ENCODE measurements at places on chromosomes 13 and 19.

GRCh38 chr19:40228346-40228745, 1.9 kb upstream of the CCNP start:
- no peak for DNase-seq

DNA sequence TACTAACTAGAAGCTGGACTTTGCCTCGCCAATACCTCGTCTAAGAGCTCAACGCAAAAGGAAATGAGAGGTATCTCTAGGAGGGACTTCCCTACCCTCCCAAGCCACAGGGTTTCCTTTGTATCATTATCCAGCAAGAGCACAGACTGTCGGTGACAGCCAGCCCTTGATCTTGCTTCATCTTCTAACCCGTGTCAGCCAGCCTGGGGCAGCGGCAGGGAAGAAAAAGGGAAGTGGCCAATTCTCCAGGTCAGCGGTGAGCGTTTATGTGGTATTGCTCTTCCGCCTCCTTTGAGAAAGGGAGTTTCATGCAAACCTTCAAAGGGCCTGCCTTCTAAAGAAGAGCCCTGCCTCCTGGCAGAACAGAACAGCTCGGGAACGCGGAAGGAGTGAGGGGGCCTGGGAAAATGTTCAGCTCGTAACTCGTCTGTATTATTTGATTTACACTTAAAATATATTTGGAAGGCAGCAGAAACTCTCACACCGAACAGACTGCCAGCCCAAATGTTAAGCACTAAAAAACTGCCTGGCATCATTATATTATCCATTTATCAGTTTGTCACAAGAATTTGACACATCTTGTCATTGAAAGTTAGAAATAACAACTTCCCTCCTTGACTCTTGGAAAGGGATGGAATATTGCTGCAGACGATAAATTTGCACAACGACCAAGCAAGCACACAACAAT, 41.8 kb downstream of the EFNB2 start:
- no peak for DNase-seq

DNA sequence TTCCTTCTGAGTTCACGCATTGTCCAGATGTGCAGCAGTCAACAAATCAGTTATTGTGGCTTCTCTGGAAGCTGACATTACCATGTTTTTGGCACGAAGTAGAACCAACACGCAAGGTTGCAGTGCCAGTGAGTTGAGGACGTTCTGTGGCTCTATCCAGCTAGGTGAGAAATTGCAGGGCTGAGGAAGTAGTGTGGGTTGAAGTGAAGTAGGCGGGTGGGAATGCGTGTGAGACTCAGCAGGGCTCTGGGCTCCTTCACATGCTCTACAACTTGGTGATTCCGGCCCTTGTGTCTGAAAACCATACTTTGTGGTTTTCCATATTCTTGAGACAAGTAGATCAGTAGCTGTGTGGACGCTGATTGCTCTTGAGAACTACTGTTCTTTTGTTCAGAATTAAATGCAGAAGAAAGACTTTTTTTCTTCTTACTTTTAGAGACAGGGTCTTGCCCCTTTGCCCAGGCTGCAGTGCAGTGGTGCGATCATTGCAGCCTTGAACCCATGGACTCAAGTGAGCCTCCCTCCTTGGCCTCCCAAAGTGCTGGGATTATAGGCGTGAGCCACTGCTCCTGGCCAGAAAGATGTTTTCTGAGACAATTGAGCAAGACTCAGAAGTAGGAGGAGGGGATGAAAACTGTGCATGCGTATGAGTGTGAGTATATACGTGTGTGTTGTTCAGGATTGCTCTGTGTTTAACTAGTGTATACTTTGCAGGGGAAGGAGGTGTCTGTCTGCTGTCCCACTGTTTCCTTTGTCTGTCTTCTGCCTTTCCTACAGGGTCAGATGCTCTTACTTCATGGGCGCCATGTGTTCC, 46.2 kb downstream of the GATAD2A start:
- DNase-seq: no peak

GRCh38 chr13:93824286-93824685, 597.7 kb downstream of the GPC6 start:
- no peak for DNase-seq

DNA sequence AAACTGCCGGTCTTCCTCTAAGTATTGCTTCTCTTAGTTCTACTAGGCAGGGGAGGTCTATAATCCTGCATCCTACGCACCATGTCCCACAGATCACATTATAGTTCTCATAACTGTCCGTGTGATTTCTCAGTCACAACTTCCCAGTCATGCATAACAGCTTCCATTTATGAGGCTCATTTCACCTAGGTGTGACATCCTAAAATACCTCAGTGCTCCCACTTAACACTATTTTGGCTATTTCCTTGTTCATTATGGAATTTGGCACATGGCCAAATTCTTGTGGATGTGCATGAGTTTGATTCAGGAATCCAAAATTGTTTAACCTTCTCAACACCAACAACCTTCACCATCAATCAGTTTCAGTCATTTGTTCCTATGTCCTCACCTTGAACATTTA, 989.9 kb downstream of the OLFM4 start:
- no peak for DNase-seq
